ENCODE measurements at places on chromosomes 3 and 15. TPM values are rescaled to one million over a fixed set of nuclear protein-coding genes. Genes with fewer than 3 reads are reported as not detected.

Gene PEAK1
- total RNA-seq: 58.7 TPM

Gene GUCA1C
- total RNA-seq: not detected

Gene C3orf85
- not detected for total RNA-seq

Gene IL17RE
- 1.1 TPM for total RNA-seq

Gene CHRFAM7A
- 11.5 TPM for total RNA-seq

Gene IFT80
- 35.1 TPM for total RNA-seq
